Stimulated activated CD4-positive, alpha-beta T cell treated with anti-CD3 and anti-CD28 coated beads, Interleukin-2, amount 100 ng/mL, for 24 hours (primary cell): ENCODE measurements at places on chromosomes 2 and 18.
A peak's percentile ranks its signal among the peaks of the same experiment; 100 is the strongest.

- peak; percentile 29 for DNase-seq
Measured at GRCh38 chr18:38940863-38941531, 1375.4 kb upstream of the CELF4 start.

DNA sequence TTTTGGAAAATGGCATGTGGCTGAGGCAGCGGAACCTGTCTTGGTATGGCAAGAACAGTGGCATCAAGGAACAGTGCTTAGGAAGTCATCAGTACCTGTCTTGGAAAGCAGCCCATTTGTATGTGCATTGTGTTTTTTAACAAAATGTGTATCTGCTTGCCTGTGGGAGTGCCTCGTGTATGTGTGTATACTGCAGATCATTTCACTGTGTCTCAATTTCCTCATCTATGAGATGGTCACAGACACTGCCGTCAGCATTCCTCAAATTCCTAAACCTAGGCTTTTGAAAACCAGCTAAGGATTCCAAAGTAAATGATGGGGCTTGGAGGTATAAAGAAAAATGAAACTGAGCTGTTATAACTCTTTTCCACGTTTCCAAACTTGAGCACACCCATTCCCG lies 441.3 kb downstream of the RND3 start:
- DNase-seq, result no peak

DNA sequence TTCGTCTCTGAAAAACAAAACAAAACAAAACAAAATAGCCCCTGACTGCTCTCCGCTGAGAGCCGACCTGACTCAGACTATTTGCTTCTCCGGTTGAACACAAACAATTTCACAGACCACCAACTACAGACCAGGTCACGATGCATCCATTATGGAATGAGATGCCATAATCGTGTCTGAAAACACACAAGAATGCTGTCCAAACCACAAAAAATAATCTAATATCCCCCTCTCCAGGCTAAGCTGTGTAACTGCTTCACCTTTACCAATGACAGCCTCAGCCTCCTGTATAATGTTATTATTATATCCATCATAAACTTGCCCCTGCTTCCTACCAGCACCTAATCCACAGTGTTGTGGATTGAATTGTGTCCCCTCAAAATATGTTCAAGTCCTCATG lies 114.7 kb downstream of the DNAH6 start:
- no peak for DNase-seq

- no peak for DNase-seq
Measured at GRCh38 chr2:229974266-229974665, 52.0 kb downstream of the FBXO36 start.

GRCh38 chr2:219111375-219112061 lies 49.1 kb downstream of the NHEJ1 start:
- DNase-seq, result no peak

GRCh38 chr2:157920736-157921135 lies 44.6 kb upstream of the ACVR1 start:
- no peak for DNase-seq

- no peak for DNase-seq
Measured at GRCh38 chr2:187708272-187708671, 154.0 kb upstream of the TFPI start.

DNA sequence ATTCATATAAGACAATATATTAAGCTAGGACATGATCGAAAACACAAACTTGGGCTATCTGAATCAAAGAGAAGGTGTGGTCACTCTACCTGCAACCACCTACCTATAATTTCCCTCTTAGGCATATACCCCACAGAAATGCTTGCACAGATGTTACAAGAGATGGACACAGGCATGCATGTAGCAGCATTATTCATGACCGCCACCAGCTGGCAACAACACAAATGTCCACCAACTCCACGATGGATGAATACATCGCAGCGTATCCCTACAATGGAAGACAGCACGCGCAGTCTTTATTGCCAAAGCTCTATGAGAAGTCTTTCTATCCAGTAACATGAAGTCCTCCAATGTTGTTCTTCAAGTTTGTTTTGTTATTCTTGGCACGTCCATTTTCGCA lies 90.8 kb downstream of the ARL4C start:
- no peak for DNase-seq

DNA sequence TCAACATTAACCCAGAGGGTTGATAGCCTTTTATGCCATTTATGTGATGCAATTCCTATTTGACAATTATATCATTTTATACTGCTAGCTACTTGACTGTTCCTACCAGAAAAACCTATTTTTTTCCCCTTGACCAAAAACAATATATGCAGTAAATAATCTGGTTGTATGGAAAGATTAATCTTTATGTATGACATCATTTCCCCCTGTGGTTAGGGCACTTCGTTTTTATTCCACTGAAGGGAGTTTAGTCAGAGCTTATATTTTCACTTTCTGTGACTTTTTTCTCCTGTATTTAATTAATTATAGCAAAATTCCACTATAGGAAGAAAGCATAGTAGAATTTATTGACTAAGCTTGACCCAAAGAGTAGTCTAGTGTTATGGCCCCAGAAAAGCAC lies 107.6 kb downstream of the HAUS1 start:
- no peak for DNase-seq
